ENCODE measurements at places on chromosomes 1 and 21.

GRCh38 chr1:116716391-116716790 is 37.8 kb upstream of the CD2 start:
- no peak for DNase-seq

- peak; percentile 23 for DNase-seq
Observed at GRCh38 chr1:175888996-175889395, 145.6 kb upstream of the TNR start.

- no peak for DNase-seq
Observed at GRCh38 chr1:205387845-205388244, 31.1 kb upstream of the KLHDC8A start.

GRCh38 chr1:167775178-167775577 is 53.4 kb downstream of the MPZL1 start:
- DNase-seq, result peak; percentile 68

- DNase-seq, result no peak
Observed at GRCh38 chr1:86739648-86740509, 35.5 kb downstream of the SH3GLB1 start.

GRCh38 chr1:172826096-172826741 is 167.3 kb downstream of the FASLG start:
- peak; percentile 98 for DNase-seq

DNA sequence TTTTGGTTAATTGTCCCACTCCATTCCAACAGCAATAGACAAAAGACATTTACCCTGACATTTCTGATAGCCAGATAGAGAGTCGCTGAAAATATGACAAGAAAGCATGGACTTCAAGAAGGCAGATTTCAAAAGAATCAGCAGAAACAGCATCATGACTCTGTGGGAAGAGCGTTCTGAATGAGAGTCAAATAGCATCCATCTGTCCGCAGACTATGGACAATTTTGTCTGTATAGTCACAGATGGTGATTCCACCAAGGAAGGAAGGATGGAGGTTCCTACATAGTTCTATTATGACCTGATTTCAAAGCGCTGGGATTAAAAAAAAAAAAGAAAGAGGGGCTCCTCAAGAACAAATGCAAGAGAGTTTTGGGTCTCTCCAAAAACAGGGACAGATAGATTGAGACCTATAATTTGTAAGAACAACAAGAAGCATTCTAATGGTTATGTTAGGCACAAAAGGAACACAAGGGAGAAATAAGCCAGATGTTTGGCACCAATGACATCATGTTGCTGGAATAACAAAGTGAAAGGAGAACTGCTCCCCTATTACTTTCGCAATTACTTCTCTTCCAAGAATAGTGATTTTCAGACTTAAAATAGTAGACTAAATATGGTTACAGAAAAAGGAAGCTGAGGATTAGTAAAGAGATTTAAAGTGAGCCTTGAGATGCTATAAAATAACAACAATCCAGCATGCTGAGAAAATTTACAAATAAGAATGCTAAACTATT is 28.5 kb downstream of the NIBAN1 start:
- DNase-seq, result peak; percentile 86

DNA sequence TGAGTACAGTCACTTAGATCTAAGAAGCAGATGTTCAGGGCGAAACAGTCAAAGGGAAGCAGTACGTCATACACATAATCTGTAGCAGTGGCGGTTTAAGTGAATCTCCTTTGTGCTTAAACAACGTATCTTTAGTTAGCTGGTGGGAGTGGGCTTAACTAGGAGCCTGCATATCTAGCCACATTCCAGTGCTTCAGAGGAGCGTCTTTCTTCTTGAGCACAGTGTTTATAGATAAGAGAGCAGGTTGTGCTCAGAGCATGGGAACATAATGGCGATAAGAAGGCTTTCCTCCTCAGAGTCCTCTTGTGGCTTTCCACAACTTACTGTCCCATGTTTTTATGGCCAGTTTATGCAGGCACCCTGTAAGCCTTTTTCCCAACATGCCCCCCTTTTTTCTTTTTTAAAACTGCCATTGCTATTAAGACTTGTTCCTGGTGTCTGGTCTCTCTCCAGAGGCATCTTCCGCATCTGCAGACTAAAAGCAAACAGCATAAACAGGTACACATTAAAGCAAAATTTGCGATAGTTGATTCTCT is 3.2 kb downstream of the DAP3 start:
- no peak for DNase-seq

DNA sequence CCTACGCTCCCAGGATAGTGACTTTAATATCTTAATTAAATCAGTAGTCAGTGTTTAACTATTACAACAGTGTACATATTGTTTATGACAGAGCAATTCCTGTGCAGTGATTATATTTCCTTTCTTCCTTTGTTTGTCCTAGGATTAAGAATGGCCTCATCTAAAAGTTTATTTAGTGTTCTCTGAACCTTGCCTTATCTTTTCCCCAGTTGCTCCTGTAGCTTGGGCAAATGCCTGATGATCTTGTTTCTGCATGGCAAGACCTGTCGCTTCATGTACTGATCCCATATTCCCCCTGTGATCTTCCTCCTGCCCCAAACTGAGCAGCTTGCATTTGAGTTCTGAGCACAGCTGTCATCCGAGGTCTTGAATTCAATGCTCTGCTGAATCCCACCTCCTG is 69.1 kb upstream of the STUM start:
- no peak for DNase-seq

GRCh38 chr1:15452216-15452615 is 4.3 kb upstream of the CELA2A start:
- no peak for DNase-seq

DNA sequence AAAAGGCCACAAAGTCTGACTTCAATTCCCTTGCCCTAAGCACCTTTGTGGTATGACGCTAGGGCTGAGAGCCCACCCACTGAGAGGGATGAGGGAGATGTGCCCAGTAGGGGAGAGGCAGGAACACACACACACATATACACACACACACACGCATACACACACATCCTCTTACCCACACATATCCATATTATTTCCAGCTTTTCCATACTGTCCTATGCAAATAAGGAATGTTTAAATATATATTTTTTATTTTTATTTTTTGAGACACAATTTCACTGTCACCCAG is 3.0 kb downstream of the RAB25 start:
- no peak for DNase-seq

DNA sequence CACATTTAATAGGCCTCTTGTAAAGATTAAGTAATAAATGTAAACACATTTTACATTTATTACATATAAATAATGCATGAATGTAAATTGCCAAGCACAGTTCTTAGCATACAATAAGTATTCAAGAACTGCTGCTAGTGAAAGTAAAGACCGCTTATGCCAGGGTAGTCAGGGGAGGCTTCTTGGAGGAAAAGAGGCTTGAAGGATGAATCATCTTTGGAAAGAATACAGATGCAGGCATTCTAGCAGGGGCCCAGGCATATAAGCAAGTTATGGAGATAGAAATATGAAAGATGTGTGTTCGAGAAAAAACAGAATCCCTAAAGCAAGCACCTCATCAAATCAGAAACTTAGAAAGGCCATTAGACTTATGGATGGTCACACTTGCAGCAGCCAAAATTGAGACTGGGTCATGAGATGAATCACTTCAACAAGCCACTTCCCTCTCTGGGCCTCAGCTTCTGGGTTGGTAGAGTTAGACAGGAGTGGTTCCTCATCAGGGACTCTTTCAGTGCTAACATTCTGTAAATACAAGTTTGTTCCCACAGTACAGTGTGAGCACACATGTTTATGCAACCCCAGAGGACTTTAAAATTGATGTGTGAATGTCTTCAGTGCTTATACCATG is 79.8 kb upstream of the ROR1 start:
- peak; percentile 36 for DNase-seq

DNA sequence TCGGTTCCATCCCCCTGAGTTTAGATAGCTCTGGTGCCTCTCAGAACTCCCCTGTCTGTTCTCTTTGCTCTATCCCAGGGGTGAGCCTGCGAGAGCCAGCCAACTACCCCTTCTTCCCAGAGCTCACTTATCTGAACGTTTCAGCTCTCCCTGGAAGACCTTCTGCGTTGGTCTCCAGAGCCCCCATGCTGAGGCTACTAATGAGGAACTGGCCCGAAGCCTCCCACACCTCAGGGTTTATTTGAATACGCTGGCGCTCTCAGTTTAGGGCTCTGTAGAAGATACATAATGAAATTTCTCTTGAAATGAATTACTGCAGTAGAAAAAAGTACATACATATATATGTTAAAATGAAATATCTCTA is 43.5 kb downstream of the TCEANC2 start:
- no peak for DNase-seq

DNA sequence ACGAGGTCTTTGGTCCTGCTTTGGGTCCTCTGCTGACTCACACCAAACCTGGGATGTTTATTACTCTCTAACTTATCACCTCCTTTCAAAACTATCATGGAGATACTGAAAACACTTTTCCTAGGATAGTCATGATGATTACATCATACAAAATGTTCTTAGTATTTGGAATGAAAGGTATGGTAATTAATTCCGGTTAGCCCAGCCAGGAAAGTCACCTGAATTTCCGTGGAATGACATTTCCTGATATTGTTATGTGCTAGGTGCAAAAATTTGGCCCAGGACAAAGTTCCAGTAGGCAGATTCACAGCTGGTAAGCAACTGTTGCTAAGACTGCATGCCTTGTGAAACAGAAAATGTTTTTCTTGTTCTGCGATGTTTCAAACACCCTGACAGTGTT is 203.4 kb downstream of the ZNF648 start:
- no peak for DNase-seq

DNA sequence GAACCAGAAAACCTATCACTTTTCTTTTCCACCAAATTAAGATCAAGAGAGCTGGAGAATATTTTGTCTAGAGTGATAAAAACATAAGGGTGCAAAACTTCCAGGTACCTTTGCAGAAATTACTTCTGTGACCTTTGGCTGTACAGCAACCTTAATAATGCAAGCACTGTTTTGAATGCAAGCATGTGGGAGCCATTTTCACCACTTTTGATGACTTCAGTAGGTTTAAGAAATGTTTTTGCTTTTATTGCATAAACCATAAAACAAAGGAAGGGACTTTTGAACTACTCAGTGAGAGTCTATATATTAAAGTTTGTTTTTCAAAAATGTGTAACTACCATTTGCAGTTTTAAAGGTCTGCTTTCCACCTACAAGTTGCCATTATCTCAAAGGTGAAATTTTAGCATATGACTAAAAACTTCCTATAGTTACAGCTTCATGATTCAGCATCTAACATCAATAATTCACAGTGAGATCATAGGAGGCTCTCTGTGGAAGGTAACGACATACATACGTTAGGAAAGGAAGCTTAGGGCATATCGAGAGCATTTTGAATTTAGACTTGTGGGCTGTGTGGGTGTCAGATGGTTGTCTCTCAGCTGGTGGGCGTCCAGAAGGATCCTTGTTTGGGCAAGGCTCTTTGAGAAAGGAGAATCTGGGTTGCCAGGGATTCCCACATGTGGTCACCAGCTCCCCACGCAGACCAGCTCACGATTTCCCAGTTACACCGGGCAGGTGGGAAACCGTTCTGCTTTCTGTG is 1.1 kb upstream of the GADD45A start:
- DNase-seq, result peak; percentile 76

- DNase-seq, result peak; percentile 20
Observed at GRCh38 chr1:37434292-37435225, 39.8 kb upstream of the ZC3H12A start.

GRCh38 chr1:52919051-52919722 is 2.4 kb downstream of the ECHDC2 start:
- DNase-seq, result no peak

DNA sequence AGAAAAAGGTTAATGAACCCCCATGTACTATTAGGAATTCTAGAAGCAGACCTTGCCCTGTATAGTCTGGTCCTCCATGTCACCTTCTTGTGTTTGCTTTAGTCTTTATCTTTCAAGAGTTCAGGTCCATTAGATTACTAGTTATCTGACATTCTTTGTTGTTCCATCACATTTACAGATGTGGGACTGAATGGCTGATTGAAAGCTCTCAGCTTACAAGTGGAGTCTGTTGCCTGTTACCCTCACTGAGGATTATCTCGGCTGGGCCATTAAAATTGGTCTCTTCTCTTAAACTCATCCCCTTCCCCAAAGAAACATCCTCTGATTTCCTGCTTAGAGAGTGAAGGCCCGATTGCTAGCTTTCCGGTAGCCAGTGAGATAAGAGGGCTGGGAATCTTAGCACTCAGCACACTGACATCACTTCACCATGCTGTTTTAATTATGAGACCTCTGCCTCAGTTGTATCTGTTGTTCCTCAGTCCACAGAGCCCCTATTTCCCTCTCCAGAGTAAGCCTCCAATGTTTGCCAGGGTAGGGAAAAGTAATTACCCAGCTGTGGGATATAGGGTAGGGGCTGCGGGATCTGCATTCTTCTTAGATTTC is 76.8 kb downstream of the LPGAT1 start:
- DNase-seq, result no peak

DNA sequence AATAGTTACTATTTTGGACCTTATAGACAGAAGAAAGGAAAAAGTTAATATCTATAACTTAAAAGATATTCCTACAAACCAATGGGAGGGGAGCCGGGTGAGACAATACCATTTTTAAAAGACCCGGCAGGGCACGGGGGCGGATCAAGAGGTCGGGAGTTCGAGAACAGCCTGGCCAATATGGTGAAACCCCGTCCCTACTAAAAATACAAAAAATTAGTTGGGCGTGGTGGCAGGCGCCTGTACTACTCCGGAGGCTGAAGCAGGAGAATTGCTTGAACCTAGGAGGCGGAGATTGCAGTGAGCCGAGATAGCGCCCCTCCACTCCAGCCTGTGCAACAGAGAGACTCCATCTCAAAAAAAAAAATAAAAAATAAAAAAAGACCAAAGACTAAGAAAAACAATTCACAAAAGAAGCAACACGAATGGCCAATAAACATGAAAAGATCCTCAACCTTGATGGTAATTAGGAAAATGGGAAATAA is 1.2 kb upstream of the PSMB2 start:
- DNase-seq, result no peak

GRCh38 chr1:173137107-173137706 is 69.9 kb downstream of the TNFSF4 start:
- peak; percentile 45 for DNase-seq

- DNase-seq, result no peak
Observed at GRCh38 chr1:18681423-18681835, 50.8 kb downstream of the PAX7 start.

GRCh38 chr1:85278853-85279314 is 2.5 kb upstream of the BCL10 start:
- DNase-seq, result peak; percentile 94

DNA sequence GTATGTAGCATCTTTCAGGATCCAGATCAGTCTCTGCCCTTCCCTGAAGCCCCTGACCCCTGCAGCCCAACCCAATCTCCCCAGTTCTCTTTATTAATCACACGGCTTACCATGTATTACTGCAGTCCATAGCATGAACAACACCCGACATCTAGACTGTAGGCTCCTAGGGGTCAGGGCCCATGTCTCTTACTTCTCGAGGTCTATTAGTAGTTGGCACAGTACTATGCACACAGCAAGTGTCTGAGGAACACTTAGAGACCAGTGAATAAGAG is 27.1 kb downstream of the CAMK1G start:
- no peak for DNase-seq

DNA sequence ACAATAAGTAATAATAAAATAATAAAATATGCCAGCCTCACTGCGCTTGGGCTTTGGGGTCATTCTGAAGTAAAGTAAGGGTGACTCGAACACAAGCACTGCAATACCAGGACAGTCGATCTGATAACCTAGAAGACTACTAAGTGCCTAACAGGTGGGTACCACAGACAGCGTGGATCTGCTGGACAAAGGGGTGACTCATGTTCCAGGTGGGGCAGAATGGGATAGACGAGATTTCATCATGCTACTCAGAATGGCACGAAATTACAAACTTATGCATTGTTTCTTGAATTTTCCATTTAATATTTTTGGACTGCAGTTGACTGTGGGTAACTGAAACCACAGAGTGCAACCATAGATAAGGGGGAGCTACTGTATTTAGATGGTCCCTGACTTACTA is 221.1 kb upstream of the GREM2 start:
- no peak for DNase-seq
